ENCODE measurements at places on chromosomes 3 and 15.
A peak's percentile ranks its signal among the peaks of the same experiment; 100 is the strongest.

DNA sequence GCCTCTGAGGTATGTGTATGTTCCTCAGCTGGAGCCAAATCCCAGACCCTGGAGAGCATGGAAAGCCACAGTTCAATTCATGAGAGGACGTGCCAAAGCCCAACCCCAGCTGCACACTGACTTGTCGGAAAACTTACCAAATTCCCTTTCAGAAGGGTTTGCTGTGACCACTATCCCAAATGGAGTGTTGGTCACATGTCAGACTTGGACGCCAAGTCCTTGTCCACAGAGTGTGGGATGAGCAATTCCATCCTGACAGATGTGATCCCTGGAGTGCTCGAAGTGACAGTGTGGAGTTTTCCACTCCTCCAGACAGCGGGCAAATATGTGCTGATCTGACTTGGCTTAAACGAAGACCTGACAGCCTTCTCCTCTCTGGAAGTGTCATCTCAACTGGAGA is 71.2 kb downstream of the RORA start:
- no peaks in the 10 kb centered on the region for H3K4me1 ChIP-seq
- DNase-seq, result no peak
- H3K27ac ChIP-seq, result no peak overlapping the region
- no peaks in the 10 kb centered on the region for H3K36me3 ChIP-seq
- peaks cover 12% of the 10 kb centered on the region for H3K27me3 ChIP-seq

GRCh38 chr3:23653647-23654525 is 151.9 kb upstream of the UBE2E1 start:
- H3K36me3 ChIP-seq, result peaks cover 8% of the 10 kb centered on the region
- H3K27me3 ChIP-seq, result no peaks in the 10 kb centered on the region
- DNase-seq, result no peak
- H3K4me3 ChIP-seq, result peak overlapping the region; percentile 44
- peak overlapping the region; percentile 91 for H3K27ac ChIP-seq

GRCh38 chr3:125300416-125300815 is 74.7 kb downstream of the ZNF148 start:
- H3K4me1 ChIP-seq, result peaks cover 29% of the 10 kb centered on the region

- no peak overlapping the region for H3K27ac ChIP-seq
- no peaks in the 10 kb centered on the region for H3K36me3 ChIP-seq
- no peak for DNase-seq
- no peak overlapping the region for H3K4me3 ChIP-seq
- H3K27me3 ChIP-seq, result no peaks in the 10 kb centered on the region
Observed at GRCh38 chr3:59192473-59192872, 142.6 kb upstream of the CFAP20DC start.

- peaks cover 17% of the 10 kb centered on the region for H3K27me3 ChIP-seq
- H3K27ac ChIP-seq, result no peak overlapping the region
- H3K4me1 ChIP-seq, result no peaks in the 10 kb centered on the region
- H3K4me3 ChIP-seq, result no peak overlapping the region
- H3K36me3 ChIP-seq, result no peaks in the 10 kb centered on the region
Observed at GRCh38 chr15:81176291-81176893, 20.3 kb upstream of the IL16 start.

- no peaks in the 10 kb centered on the region for H3K36me3 ChIP-seq
- H3K27me3 ChIP-seq, result no peaks in the 10 kb centered on the region
- peak overlapping the region; percentile 48 for H3K4me3 ChIP-seq
- peaks cover 41% of the 10 kb centered on the region for H3K4me1 ChIP-seq
Observed at GRCh38 chr15:38672814-38673670, 108.4 kb upstream of the RASGRP1 start.

- H3K27ac ChIP-seq, result peak within 1 kb of the TSS; percentile 40
- H3K27me3 ChIP-seq, result peaks cover 30% of the 10 kb centered on the region
- H3K4me3 ChIP-seq, result peak within 1 kb of the TSS; percentile 87
- peak; percentile 26 for DNase-seq
Observed at GRCh38 chr3:35639254-35640186, at the start of gene ARPP21. Gene ARPP21, plus strand, starts transcription at chr3:35639525. Its CDS starts 42,227 bp downstream, at chr3:35681752.

DNA sequence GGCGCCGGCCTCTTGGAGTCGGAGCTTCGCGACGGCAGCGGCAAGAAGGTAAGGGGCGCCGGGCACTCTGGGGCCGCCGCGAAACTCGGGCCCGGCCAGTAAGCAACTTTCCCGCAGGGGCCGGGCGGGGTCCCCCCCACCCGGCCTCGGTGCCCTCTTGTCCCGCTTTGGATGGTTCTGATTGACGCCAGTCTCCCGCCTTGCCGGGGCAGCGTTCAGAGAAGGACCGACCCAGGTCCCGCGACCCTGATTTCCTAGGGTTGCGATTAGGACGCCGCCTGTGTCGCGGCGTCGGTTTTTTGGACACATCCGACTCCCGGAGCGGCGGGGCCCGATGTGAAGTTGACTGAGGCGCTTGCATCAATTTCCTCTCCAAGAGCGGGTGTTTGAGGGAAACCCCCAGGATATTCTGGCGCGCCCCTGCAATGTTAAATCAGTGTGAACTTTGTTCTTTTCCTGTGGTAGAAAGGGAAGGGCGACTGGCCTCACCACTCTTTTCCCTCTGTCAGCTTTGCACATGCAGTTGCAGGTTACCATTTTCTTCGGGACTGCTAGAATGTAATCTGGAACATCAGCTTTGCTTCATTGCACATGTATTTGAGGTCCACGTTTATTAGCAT is 755 bp downstream of the PDE8A start:
- peaks cover 17% of the 10 kb centered on the region for H3K4me1 ChIP-seq
- peak overlapping the region; percentile 94 for H3K4me3 ChIP-seq
- H3K27ac ChIP-seq, result peak overlapping the region; percentile 96

DNA sequence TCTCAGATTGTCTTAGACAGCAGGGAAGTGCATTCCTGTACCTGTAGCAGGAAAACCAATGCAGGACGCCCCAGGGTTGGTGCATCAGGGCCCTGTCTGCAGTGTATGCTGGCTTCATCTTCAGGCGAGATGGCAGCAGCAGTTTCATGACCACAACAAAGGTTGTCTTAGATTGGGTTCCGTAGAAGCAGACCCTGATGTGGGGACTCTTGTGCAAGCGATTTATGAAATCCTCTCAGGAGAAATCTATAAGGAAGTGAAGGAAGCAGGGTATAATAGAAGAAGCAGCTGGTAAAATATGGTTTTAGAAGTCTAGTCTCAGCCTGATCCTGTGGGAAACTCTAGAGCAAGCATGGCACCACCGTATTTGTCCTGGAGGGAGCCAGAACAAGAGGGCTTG is 25.0 kb downstream of the DNAH1 start:
- H3K36me3 ChIP-seq, result peaks cover 10% of the 10 kb centered on the region
- no peaks in the 10 kb centered on the region for H3K27me3 ChIP-seq
- H3K4me3 ChIP-seq, result no peak overlapping the region
- H3K4me1 ChIP-seq, result peaks cover 8% of the 10 kb centered on the region
- DNase-seq, result no peak

GRCh38 chr3:52522651-52523251 is 10.9 kb downstream of the NT5DC2 start:
- no peaks in the 10 kb centered on the region for H3K27me3 ChIP-seq
- H3K4me1 ChIP-seq, result no peaks in the 10 kb centered on the region
- H3K27ac ChIP-seq, result no peak overlapping the region

- no peaks in the 10 kb centered on the region for H3K27me3 ChIP-seq
- peaks cover 25% of the 10 kb centered on the region for H3K4me1 ChIP-seq
- H3K27ac ChIP-seq, result no peak overlapping the region
- DNase-seq, result no peak
- H3K4me3 ChIP-seq, result no peak overlapping the region
Observed at GRCh38 chr3:101453961-101454360, 59.1 kb downstream of the SENP7 start.

DNA sequence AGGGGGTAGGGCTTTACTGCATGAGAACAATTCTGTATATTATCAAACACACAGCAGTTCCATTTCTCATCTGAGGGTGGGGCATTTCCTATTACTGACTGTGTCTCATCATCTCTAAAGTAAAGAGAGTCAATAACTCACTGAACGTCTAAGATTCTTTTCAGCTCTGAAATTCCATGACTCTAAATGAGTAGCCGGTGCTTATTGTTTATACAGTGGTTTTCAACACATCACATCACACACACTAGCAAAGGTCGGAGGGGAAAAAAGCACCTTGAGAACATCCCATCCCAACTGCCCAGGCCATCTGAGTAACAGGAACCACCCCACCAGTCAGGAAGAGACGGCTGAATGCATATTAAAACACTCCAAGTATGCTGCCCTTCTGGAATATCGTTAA is 196.0 kb downstream of the SUCLG2 start:
- no peak overlapping the region for H3K4me3 ChIP-seq
- no peak overlapping the region for H3K27ac ChIP-seq
- H3K36me3 ChIP-seq, result peaks cover 13% of the 10 kb centered on the region
- no peak for DNase-seq
- H3K27me3 ChIP-seq, result no peaks in the 10 kb centered on the region

DNA sequence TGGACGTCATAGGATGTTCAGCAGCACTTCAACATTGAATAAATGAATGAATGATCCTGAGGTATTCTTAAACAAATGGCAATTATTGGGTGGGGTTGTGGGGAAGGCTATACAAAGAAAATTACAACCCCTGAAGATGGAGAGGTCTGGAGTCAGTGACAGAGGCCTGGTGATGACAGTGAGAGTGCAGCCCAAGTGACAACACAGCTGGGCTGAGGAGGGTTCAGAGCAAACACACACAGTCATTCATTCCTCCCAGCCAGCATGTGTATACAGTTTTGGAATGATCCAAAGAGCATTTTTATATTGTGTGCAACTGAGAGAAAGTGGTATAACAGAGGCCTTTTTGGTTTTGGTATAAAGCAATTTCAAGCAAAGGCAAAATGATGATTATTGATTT is 148.1 kb downstream of the ANO10 start:
- H3K36me3 ChIP-seq, result no peaks in the 10 kb centered on the region
- DNase-seq, result no peak
- H3K27me3 ChIP-seq, result no peaks in the 10 kb centered on the region
- H3K27ac ChIP-seq, result no peak overlapping the region
- no peak overlapping the region for H3K4me3 ChIP-seq

DNA sequence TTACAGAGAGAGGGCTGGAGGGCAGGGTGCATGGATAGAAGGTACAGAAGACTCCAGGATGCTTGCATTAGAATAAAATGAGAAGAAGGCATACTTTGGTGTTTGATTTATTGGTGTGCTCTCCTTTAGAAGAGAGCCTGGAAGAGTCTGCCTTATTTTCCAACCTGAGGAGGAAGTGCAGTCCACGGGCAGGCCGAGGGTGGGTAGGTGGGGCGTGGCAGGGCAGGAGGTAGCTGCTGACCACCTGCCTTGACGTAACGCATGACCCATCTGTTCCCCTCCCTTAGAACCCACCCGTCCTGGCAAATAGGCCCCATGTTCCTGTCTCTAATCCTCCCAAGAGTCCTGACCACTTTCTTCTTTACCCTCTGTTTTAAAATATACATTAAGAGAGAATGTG is 222.3 kb upstream of the LYSMD4 start:
- H3K4me1 ChIP-seq, result no peaks in the 10 kb centered on the region
- H3K4me3 ChIP-seq, result no peak overlapping the region
- peaks cover 38% of the 10 kb centered on the region for H3K27me3 ChIP-seq

GRCh38 chr3:172820492-172820891 is 70.0 kb downstream of the ECT2 start:
- H3K4me3 ChIP-seq, result no peak overlapping the region
- no peaks in the 10 kb centered on the region for H3K27me3 ChIP-seq
- no peak for DNase-seq
- H3K4me1 ChIP-seq, result no peaks in the 10 kb centered on the region
- no peak overlapping the region for H3K27ac ChIP-seq

GRCh38 chr15:56538901-56539545 is 74.1 kb upstream of the MNS1 start:
- H3K4me1 ChIP-seq, result peaks cover 6% of the 10 kb centered on the region
- H3K27ac ChIP-seq, result no peak overlapping the region
- DNase-seq, result no peak
- no peak overlapping the region for H3K4me3 ChIP-seq

DNA sequence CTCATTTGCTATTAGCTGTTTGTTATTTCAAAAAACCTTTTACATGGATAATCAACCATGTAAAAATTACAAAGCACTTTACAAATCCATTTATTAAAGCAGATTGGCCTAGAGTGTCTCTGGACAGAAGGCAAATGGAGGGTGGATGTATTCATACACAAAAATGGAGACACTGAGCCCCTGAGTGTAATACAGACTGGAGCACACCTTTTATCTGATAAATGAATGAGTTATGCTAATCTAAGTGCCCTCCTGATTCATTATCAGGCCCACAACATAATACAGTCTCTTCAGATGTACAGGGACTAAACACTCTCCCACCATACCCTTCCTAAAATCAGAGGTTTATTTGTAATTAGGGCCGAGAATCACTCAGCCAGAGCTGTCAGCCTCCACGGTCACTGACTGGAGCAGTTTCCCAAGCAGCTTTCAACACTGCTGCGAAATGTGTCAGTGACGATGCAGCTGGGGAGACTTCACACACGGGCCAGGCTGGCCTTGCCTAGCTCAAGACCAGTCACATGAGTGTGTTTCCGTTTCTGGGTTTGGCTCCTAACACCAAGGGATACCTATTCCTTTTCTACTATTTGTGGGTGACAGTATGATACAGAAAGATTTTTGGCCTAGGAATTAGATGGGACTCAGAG is 271.8 kb downstream of the ZIC1 start:
- H3K36me3 ChIP-seq, result no peaks in the 10 kb centered on the region
- no peaks in the 10 kb centered on the region for H3K4me1 ChIP-seq
- no peak for DNase-seq
- no peak overlapping the region for H3K4me3 ChIP-seq
- no peak overlapping the region for H3K27ac ChIP-seq

DNA sequence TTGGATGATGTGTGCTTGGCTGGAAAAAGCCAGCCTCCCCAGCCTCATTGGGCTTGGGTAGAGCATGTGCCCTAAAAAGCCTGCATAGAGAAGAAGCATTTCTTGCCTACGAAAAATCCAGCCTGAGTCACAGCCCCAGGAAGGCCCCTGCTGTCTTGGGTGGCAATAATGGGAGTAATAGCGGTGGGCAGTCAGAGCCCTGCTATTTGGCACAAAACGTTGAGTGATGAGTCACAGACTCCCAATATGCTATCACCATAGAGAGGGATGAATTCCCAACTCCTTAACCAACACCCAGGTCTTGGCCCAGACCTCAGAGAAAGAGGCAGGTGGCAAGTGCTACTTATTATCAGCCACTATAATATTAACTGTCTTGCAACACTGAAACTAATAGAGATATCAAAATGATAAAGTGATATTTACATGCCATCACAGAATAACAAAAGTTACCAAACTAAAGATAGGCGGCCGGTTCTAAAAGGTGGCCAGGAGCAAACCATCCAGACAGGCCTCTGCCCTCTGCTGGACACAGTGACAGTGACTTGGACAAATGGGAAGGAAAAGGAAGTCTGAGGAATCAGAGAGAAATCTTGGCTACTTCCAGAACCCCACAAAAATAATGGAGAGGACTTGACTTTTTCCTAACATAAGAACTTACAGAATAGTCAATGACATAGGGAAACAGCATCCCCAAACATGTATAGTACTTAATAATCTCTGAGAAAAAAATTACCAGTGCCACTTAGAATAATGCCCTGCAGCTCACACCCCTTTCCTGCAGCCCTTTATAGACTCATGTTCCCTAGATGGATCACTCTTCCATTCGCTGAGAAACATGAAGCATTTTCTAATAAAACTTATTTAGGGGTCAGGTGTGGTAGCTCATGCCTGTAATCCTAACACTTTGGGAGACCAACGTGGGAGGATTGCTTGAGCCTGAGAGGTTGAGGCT is 51.9 kb upstream of the MUC13 start:
- no peaks in the 10 kb centered on the region for H3K4me1 ChIP-seq
- H3K4me3 ChIP-seq, result no peak overlapping the region
- H3K27ac ChIP-seq, result no peak overlapping the region
- H3K36me3 ChIP-seq, result peaks cover 27% of the 10 kb centered on the region

GRCh38 chr15:84816694-84817465 is at the start of gene ALPK3:
Gene ALPK3, plus strand, starts transcription at chr15:84817356. Its CDS starts 97 bp downstream, at chr15:84817453.
- H3K27ac ChIP-seq, result peak within 1 kb of the TSS; percentile 33
- H3K27me3 ChIP-seq, result peaks cover 22% of the 10 kb centered on the region
- DNase-seq, result no peak

- DNase-seq, result no peak
- peaks cover 42% of the 10 kb centered on the region for H3K4me1 ChIP-seq
- H3K4me3 ChIP-seq, result no peak overlapping the region
Observed at GRCh38 chr15:63044645-63045464, 2.3 kb downstream of the TPM1 start.
